ENCODE measurements at places on chromosomes 1 and 21.

DNA sequence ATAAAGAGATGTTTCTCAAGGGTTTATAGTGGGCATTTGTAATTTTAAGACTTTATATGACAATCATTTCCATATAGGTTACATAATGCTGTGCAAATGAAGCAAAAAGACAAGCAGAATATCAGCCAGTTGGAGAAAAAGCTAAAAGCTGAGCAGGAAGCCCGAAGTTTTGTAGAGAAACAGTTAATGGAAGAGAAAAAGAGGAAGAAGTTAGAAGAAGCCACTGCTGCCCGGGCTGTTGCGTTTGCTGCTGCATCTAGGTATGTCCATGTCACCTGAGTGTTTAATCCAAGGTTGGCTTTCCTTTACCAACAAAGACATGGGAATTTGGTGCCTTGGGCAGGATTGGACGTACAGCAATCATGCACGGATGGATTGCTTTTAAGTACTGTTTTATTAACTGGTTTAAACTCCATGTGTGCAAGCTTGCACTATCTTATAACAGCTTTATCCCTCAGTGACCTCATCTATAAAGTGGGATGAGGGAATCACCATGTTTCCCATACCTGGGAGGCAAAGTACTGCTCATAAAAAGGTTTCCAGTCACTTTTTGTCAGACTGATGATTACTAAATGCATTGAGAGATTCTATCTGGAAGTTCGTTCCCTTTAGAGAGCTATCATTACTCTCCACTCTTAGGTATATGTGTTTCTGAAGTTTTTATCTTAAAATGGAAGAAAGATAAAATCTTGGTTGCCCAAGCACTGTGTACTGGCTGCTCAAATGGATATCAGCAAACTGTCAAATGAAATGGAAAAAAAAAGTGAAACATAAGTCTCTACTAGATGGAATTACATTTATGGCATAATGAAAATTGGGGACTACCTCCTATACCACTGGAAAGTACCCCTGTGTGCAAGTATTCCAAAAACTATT lies 55.1 kb downstream of the MACO1 start:
- DNase-seq = no peak

DNA sequence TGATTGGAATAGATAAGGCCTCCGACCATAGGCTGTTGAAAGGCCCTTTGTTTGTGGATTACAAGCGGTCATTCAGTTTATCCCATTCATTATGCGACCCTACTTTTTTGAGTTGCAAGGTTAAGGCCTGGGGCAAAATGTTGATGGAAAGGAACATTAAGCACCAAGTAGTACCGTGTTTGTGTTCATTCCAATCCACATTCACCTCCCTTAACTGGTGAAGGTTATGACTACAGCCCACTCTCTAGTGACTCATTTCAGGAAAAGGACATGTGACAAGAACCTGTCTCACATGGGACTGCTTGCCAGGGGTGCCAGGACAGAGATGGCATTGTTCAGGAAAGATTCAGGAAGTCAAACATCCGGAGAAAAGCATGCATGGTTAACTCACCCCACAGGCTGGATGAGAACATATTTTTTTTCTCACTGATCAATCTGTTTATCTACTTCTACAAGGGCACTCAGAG lies 81.6 kb downstream of the CD58 start:
- no peak for DNase-seq

DNA sequence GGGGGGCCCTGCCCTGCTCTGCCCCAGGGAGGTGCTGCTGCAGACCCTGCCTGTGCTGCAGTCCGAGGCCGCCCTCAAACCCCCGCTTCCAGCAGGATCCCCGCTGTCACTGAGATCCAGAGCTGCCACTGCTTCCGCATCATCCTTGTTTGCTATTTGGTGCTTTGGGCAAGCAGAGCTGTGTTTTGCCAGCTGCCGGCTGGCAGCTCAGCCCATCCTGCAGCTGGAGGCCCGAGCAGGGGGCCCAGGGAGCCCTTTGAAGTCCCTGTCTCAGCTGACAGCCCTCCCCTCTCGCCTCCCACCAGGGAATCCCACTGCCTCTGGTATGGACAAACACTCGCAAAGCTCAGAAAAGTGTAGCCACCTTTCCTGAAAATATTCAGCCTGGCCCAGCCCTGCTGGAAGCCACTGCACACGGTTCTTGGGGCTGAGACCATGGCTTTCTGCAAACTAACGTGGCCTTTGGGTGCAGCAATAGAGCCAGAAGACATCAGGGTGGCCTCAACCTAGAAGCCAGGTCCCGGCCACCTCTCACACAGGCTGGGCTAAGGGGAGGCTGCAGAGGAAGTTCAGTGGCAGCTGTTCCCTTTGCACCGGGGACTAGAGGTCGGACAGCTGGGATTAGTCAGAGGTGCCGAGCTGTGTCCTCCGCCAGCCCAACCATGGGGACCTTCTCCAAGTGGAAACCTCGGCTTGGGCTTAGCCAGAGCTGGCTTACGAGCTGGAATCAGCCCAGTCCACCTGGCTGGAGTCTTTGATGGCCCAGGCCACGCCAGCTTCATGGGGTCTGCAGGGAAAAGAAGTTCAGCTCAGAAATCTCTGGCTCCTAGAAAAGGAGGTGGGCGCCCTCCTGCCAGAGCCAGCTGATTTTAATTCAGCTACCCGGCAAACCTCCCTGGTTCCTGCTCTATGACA lies 107.1 kb downstream of the SPSB1 start:
- DNase-seq = no peak

GRCh38 chr1:231857609-231858135 lies 231.1 kb downstream of the DISC1 start:
- DNase-seq = no peak

DNA sequence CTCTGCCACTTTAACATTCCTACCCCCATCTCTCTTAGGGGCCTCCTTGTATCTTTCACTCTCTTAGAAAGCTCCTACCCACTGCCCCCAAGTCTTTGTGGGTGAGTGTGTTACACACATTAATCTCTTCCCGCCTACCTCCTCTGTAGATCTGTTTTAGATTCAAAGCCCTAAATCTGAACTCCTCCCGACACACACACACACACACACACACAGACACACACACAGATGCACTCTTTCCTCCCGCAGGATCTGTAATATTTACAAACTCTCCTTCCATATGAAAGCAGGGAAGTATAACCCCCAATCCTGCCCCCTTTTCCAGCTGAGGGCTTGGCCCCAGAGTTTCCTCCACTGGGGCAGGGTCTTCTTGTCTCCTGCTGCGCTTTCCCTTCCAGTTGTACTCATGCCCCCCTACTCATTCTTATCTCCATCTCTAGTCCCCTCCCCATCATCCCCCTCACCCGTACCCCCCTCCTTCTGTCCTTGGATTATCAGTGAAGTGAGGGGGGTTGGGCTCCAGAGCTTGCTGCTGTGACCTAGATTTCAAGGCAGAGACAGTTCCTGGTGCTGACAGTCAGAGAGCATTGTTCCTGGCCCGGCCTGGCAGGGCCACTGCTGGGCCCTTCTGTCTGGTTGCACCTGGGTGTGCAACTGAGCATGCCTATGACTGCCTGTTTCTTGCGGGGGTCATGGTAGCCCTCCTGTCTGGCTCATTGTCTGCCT lies 4.3 kb downstream of the PEA15 start:
- DNase-seq = no peak

- DNase-seq = no peak
Measured at GRCh38 chr1:239814306-239814881, 277.3 kb upstream of the FMN2 start.
